Effector memory CD4-positive, alpha-beta T cell (primary cell): ENCODE measurements at places on chromosomes 7 and 10.
A peak's percentile ranks its signal among the peaks of the same experiment; 100 is the strongest.

DNA sequence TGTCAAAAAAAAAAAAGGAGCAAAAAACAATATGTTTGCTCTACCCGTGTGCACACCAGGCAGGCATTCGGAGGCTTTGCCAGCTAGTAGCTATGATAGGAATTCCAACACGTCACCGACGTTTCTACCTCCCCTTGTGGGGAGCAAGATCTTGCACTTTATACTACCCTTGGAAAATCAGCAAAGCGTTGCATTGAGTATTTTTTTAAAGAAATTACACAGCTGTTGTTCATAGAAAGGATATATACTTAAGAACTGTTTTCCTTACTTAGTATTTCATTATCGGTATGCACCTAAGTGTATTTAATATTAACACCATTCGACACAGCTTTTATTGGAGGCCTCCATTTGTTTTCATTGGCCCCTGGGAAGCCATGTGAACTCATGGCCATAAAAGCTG, 159.9 kb upstream of the MGMT start:
- no peak for DNase-seq

GRCh38 chr10:93280121-93280698, 201.9 kb downstream of the MYOF start:
- no peak for DNase-seq

DNA sequence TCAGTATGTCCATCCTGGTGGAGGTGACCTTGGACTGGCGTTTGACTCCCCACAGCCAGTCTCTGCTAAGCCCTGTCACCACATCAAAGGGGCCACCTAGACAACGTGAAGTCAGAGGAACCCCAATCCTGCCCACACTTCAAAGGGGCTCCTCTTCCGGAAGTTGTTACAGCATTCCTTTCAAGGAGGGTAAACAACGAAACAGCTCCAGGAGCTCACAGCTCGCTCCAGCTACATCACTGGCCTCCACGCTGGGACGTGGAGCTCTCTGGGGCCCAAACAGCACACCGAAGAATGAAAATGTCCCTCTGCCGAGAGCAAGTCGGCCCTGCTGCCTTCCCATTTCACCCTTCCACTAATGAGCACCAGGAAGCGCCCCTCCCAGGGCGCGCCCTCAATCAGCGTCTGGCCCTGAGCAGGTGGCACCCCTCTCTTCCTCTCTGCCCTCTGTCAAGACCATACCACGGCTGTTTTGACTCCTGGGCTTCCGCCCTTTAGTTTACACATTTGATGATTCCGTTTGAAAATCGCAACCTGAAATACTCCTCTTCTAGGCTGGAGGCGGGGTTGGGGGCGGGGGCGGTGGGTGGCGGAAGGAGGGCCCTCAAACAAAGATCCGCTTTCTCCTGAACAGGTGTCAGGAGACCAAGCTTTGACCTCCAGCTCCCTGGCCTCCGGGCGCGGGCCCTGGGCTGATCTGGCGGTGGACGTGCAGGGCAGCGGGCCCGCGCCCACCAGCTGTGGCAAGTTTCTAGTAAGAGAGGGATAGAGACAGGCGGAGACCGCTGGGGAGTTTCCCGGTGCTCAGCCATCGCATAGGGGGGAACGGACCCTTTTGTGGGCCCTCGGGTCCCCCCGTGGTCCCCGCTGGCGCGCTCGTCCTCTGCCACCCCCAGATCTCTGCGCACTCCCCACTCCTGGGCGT, 53.1 kb upstream of the KDM7A start:
- DNase-seq: peak; percentile 46

DNA sequence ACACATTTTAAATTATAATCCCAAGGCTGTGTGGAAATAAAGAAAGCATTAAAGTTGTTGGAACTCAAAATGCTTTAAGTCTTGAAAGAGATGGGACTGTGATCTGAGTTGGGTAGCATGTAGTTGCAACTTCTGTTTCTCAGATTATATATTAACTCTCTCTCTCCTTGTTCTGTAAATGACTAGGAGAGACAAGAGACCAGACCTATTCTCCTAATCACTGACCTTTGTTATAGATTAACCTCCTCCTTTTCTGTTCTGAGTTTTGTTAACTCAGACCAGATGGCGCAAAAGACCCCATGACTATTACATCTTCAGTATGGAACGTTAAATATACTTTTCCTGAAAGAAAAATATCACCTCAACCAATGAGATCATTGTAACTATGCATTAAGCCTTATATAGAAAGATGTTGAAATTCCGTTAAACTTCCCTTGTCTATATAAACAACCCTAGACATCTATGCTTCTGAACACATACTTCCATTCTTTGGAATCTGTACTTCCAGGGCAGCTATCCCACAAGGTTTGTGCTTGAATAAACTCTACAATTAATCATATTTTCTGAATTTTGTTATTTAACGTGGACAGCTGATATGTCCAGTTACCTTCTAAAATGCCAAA, 143.5 kb upstream of the TRIM24 start:
- DNase-seq: no peak

GRCh38 chr10:15253951-15254807, 85.7 kb upstream of the NMT2 start:
- no peak for DNase-seq

- DNase-seq: no peak
Observed at GRCh38 chr7:1237704-1238255, 5.1 kb downstream of the UNCX start.

DNA sequence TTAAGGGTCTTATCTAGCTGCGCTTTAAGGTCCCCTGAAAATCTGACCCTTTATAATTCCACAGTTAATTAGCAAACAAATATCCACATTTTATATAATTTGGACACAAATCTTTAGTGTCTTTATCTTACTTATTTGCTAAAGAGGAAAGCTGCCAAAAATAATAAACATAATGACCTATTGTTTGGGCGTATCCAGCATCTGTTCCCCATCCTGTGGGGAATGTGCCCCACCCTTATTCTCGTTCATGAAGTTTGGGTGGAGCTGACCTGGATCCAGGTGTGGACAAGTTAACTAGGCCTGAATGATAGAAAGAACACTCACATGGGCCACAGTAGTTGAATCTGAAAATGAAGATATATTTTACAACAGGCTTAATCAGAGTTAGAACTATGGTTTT, 218.3 kb downstream of the CRPPA start:
- DNase-seq: no peak

DNA sequence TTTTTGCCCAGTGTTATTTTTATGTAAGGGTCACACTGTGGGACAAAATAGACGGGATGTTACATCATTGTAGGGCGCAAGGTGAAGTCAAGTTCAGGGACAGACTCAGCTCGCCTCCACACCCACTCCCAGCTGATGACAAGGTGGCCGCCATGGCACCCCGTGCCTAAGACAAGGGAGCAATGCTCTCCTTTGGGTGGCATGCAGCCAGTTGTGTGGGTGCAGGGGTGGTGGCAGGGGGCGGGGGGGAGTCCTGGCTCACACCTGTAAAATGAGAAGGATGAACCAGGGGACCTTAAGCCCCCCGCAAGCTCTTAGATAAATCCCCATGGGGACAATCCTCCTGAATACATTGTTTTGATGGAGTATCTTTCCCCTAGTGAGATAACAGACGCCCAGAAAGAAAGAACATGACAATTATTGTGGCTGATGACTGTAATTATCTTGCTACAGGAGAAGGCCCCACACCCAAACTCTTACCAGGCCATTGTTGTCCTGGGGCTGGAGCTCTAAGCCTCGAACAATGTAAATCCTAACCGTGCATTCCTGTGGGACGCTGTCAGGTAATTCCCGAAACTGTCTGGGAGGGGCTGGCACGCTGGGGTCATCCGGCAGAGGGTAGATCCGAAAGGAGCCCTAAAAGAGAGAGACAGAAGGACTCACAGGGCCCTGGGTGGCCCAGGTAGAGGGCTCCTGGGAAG, 148.7 kb downstream of the MYOF start:
- DNase-seq: no peak

DNA sequence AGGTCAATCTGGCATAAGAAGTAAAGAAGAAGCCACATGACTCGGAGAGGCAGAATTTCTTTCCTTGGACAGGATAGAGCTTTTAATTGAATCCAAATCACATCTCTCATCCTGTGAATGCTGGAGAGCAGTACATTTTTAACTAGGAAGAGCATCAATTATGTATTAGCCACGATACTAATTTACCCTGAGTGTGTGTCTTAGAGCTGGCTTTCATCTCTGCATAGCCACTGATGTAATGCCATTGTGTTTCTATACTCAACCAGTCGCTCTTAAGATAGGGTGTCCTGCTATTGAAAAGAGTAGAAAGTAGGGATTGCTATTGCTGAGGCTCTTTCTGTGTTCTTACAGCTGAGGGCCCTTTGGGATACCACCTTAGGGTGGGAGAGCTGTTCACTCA, 280.3 kb downstream of the AUTS2 start:
- no peak for DNase-seq

- DNase-seq: no peak
Observed at GRCh38 chr7:10106609-10107008, 867.1 kb upstream of the PHF14 start.

DNA sequence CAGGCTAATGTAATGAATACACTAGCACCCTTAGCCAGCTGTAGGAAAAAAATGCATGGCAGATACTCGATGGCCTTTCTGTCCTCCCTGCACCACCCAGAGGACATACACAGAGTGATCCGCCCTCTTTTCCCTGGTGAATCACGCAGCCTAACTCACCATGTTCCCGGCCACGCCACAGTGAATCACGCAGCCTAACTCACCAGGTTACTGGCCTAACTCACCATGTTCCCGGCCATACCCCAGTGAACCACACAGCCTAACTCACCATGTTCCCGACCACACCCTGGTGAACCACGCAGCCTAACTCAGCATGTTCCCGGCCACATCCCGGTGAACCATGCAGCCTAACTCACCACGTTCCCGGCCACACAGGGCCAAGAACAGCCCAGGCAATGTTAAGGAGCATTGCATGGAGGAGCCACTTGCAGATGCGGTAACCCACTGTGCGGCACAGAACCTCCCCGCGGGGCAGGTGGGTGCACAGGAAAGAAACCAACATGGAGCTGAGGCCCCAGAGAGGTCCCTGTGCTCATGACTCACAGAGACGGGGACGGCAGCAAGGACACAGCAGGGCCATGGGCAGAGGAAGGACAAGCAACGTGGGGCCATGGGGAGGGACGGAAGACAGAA, 508.5 kb downstream of the DNAJB6 start:
- no peak for DNase-seq

DNA sequence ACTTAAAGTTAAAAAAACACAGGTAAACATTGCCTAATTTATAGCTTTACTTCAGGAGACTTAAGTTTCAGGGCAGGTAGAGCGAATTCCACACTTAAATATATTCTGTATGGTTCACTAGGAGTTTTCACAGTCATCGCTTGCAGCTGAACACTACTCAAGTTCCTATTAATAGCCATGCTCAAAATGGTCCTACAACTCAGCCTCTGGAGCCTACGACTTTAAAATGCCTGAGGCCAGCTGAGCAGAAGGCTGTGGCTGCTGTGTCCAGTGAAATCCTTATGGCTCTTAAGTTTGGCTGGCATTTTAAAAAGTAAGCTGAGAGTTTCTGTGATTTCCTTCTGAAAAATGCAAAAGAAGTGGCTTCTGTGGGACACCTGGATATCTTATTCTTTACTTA, 105.4 kb upstream of the GLI3 start:
- DNase-seq: no peak

DNA sequence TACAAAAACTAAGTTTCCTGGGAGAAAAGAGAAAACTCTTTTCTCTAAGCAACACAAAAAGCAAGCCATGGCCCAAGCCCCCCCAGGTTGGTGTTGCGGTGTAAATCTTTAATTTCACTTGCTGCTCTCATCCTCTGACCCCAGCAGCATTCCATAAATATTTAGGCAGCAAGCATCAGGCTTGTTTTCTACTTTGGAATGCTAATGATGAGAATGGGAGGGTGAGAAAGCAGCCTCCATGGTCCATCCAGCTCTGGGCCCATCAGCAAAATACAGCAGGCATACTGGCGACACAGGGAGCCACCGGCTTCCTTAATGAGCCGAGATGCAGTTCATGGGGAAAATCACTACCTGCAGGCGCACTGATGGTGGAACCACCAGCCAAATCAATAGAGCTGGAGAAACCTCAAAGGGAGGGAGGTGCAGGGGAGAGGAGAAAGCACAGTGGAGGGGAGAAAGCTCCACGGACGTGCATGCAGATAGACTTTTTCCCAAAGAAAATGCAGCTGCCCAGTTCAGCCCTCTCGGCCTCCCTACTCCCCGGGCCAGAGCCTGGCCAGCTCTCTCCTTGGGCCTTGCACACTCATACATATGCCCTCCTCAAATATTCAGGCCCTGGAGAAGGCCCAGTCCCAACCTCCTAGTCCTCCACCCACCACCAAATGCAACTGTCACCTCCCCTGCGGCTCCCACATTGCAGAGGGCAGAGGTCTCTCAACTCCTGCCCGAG, 131.9 kb downstream of the GRID1 start:
- DNase-seq: no peak

GRCh38 chr10:109931163-109931562, 7.9 kb upstream of the XPNPEP1 start:
- no peak for DNase-seq
